Effector memory CD8-positive, alpha-beta T cell (primary cell): ENCODE measurements at places on chromosomes 13 and 19.

DNA sequence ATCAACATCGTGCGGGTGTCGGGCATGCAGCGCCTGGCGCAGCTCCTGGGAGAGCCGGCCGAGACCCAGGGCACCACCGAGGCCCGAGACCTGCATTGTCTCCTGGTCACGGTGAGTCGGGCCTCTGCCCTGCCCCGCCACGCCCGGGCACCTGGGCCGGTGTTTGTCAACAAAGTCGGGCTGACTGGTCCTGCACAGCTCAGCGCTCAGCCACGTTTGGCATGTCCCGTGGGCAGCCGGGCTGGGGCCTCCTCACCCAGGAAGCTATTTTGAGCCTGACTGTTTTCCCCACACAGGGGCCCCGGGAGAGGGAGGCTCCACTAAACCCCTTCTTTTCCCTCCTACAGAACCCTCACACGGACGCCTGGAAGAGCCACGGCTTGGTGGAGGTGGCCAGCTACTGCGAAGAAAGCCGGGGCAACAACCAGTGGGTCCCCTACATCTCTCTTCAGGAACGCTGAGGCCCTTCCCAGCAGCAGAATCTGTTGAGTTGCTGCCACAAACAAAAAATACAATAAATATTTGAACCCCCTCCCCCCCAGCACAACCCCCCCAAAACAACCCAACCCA lies 1.3 kb downstream of the GADD45B start:
- H3K4me1 ChIP-seq = peaks cover 30% of the 10 kb centered on the region
- H3K27ac ChIP-seq = peak overlapping the region; percentile 99
- DNase-seq = no peak
- peaks cover 56% of the 10 kb centered on the region for H3K36me3 ChIP-seq
- no peaks in the 10 kb centered on the region for H3K27me3 ChIP-seq

GRCh38 chr13:104593693-104594092 lies 1527.5 kb upstream of the SLC10A2 start:
- DNase-seq = no peak
- H3K4me1 ChIP-seq = no peaks in the 10 kb centered on the region
- H3K27me3 ChIP-seq = no peaks in the 10 kb centered on the region
- H3K4me3 ChIP-seq = no peak overlapping the region
- H3K36me3 ChIP-seq = no peaks in the 10 kb centered on the region

DNA sequence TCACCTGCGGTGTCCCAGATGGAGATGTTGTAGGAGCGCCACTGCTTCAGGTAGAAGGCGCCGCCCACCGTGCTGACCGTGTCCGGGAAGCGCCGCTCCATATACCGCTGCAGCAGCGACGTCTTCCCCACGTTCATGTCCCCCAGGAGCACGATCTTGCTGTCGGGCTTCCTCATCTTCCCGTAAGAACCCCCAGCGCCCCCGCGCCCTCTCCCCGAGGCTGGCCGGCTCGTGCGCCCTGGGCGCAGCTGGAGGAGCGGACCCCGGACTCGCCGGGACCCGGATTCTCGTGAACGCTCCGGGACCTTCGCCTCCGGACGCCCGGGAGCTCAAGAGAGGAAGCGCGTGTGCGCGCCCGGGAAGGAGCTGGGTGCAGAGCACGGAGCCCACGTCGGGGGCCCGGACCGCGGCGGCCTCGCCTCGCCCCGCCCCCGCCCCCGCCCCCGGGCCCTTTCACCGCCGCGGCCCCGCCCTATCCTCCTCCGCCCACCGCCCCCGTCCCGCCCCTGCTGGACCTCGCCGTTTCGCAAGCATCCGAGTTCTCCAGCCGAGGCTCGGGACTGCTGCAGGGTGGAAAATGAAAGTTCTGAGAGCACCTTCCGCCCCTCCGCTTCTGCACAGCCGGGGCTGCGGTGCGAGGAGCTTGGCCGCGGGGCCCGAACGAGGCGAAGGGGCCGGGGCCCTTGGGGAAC lies at the start of gene RAB20:
Gene RAB20 (minus strand): TSS at position 379 of the 692 bp plus-strand sequence. CDS start 203 bp downstream, at position 176.
- peak within 1 kb of the TSS; percentile 90 for H3K4me3 ChIP-seq
- peak; percentile 28 for DNase-seq
- peaks cover 18% of the 10 kb centered on the region for H3K27me3 ChIP-seq
- peaks cover 18% of the 10 kb centered on the region for H3K4me1 ChIP-seq

GRCh38 chr19:10966809-10967208 lies 6.0 kb downstream of the SMARCA4 start:
- H3K36me3 ChIP-seq = peaks cover 4% of the 10 kb centered on the region
- H3K4me3 ChIP-seq = no peak overlapping the region
- peaks cover 45% of the 10 kb centered on the region for H3K4me1 ChIP-seq
- H3K27me3 ChIP-seq = no peaks in the 10 kb centered on the region
- no peak for DNase-seq

DNA sequence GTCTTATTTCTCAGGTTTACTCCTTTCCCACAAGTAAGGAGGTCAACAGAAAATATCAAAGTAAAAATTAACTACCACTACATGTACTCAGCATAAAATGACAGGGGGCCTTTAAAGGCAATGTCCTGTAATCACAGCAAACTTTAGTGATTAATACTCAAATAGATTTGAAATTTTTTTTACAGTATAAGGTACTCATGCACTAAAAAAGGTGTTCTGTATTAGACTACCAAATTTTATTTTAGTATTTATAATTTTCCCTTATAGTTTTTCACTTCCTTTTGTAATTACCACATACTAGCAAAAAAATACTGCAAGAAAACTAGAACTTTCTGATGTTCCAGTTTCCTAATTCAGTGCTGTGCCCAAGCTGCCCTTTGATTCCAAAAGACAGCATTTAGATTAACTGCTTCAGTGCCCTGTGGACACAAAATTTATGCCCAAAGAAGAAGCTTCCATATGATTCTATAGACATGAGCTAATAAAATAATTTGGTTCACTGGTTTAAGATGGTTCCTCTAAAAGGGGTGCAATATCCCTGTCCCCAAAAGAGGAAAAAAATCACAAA lies 70.6 kb downstream of the KLF12 start:
- peaks cover 5% of the 10 kb centered on the region for H3K36me3 ChIP-seq
- H3K4me3 ChIP-seq = peak overlapping the region; percentile 91
- H3K27me3 ChIP-seq = no peaks in the 10 kb centered on the region
- no peak for DNase-seq
- H3K4me1 ChIP-seq = peaks cover 71% of the 10 kb centered on the region
- H3K27ac ChIP-seq = peak overlapping the region; percentile 82

DNA sequence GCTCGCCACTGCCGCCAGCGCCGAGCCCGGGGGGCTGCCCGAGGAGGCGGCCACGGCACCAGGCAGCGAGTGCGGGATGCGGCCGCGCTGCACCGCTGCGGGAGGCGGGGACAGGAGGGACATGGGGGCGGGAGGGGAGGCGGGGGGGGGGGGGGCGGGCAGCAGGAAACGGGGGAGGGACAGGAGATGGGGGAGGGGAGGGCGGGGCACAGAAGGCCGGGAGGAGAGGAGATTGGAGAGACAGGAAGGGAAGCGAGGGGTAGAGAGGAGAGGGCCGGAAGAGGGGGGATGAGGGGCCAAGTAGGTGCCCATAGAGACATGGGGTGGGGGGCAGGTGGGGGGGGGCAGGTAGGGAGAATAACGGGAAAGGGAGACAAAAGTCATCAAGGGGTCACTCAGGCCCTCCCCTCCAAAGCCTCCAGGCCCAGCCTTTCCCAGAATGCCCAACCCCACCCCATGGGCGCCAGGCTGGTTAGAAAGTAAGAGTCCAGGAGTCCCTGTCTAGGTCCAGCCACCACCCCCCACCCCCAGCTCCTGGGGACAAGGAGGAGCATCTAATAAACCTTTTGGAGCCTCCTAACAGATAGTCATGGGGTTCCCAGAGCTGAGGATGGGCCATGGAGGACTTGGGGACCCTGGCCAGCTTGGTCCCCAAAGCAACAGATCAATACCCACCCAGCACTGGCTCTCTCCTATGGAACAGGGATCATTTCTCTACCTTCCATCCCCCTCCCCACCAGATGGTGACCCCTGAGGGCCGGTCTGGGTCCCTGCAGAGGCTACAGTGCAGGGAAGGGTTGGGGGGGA lies 9.5 kb downstream of the NR2F6 start:
- H3K36me3 ChIP-seq = peaks cover 9% of the 10 kb centered on the region
- peak overlapping the region; percentile 80 for H3K4me3 ChIP-seq
- H3K27me3 ChIP-seq = no peaks in the 10 kb centered on the region
- no peak for DNase-seq
- H3K4me1 ChIP-seq = peaks cover 6% of the 10 kb centered on the region
- H3K27ac ChIP-seq = no peak overlapping the region

- DNase-seq = no peak
- peaks cover 3% of the 10 kb centered on the region for H3K36me3 ChIP-seq
- peaks cover 21% of the 10 kb centered on the region for H3K4me1 ChIP-seq
- no peak overlapping the region for H3K27ac ChIP-seq
- H3K4me3 ChIP-seq = no peak overlapping the region
Observed at GRCh38 chr13:77732287-77732686, 34.8 kb downstream of the SLAIN1 start.

GRCh38 chr19:45496349-45496953 lies 396 bp downstream of the RTN2 start:
- H3K4me1 ChIP-seq = peaks cover 34% of the 10 kb centered on the region
- peaks cover 23% of the 10 kb centered on the region for H3K36me3 ChIP-seq
- H3K27ac ChIP-seq = peak overlapping the region; percentile 90
- peaks cover 8% of the 10 kb centered on the region for H3K27me3 ChIP-seq

DNA sequence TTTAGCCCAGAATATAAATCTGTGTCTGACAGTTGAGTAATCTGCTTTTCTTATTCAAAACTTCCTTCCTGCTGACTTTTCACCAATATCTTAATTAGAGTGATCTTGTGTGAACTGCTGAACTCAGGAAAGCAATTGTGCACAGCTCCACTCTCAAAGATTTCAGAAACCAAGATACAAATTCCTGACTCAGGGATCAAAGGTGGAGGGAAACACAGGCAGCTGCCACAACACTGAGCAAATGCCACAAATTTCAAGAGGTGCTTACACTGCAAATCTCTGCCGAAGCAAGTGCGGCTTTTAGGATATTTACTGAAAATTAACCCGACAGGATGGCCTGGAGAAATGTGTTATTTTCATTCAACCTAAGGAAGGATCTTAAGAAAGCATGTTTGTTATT lies 111.4 kb downstream of the STOML3 start:
- no peaks in the 10 kb centered on the region for H3K4me1 ChIP-seq
- no peak for DNase-seq
- no peak overlapping the region for H3K4me3 ChIP-seq
- no peak overlapping the region for H3K27ac ChIP-seq
- peaks cover 3% of the 10 kb centered on the region for H3K27me3 ChIP-seq

GRCh38 chr19:56110515-56111448 lies 10.3 kb downstream of the ZNF787 start:
- no peaks in the 10 kb centered on the region for H3K27me3 ChIP-seq
- H3K27ac ChIP-seq = peak overlapping the region; percentile 93
- H3K4me1 ChIP-seq = peaks cover 46% of the 10 kb centered on the region
- no peak for DNase-seq

DNA sequence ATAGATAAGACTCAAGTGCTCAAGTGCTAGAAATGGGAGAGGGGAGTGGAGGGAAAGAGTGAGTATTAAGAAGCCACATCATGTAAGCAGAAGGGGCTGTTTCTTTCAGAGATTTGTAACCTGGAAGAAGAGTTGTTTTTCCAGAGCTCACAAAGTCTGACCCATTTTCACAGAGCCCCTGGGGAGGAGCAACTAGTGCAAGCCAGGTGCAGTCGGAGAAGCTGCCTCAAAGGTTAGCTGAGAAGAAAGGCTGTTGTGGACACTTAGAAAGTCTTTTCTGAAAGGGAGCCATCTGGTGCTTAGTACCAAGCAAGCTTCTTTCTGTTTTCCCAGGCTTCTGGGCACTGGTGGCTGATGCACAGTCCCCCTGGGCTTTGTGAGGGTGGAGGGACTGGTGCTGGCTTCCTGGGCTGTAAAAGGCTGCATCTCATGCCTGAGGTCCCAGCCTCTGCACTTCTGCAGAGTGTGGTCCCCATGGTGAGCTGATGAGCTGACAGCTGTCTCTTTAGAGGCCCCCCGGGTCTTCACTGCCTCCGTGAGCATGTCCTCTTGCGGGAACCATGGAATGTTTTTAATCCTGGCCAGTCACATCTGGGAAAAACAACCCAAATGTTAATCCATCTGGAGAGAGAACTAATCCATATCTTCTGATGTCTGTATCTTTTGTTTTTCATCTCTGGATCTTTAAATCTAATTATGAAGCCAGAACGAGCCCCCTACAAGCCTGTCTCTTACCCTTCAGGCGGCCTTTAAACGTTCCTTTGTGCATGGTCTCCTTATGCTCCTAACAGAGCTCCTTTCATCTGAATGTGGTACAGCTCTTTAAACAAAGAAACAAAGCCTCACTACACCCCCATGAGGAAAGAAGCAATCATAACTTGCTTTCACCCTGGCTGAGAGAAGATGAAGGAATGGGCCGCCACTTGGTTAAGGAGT lies 40.2 kb downstream of the OLFM4 start:
- H3K27me3 ChIP-seq = no peaks in the 10 kb centered on the region
- no peak for DNase-seq
- no peak overlapping the region for H3K27ac ChIP-seq
- H3K36me3 ChIP-seq = no peaks in the 10 kb centered on the region

DNA sequence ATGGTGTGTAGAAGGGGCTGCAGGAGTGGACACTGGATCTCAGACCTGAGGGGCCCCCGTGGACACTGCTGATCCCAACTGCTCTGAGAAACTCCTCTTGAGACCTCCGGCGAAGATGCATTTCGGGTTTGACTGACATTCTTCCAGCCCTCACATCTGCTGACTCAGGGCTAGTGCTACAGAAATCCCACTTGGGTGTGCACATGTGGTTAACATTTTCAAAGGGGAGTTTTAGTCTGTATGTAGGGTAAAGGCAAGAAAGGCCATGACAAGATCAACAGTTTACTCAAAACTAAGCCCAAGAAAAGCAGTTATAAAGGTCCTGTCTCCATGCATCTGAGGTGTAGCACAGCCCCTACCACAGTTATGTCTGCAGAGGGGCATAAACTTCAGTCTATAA lies 31.2 kb downstream of the DLEU7 start:
- no peak for DNase-seq
- no peaks in the 10 kb centered on the region for H3K27me3 ChIP-seq
- no peaks in the 10 kb centered on the region for H3K4me1 ChIP-seq
- H3K36me3 ChIP-seq = no peaks in the 10 kb centered on the region

GRCh38 chr19:46471116-46471733 lies at the start of gene PNMA8A:
TSS of gene PNMA8A (minus strand) at chr19:46471563. CDS start at chr19:46471035, 528 bp downstream.
- peaks cover 2% of the 10 kb centered on the region for H3K4me1 ChIP-seq
- no peak within 1 kb of the TSS for H3K27ac ChIP-seq
- H3K36me3 ChIP-seq = no peaks in the 10 kb centered on the region
- no peak within 1 kb of the TSS for H3K4me3 ChIP-seq
- H3K27me3 ChIP-seq = peaks cover 47% of the 10 kb centered on the region
- DNase-seq = no peak

DNA sequence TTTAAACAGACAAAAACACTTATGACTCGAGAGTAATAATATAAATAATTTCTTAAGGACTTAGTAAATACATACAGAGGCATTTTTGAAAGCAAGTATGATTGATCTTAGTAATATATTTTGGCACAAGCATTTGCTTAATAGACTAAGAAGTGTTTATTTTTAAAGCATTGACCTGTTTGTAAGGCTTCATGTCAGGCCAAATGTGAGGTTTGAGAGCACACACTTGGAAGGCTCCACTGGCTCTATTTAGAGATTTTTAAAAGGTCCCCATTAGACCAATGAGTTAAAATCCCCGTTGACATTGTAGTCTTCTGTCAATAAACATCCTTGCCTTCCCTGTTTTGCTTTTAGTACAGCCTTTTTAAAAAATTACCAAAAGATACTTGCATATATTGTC lies 50.4 kb downstream of the ATP8A2 start:
- H3K36me3 ChIP-seq = no peaks in the 10 kb centered on the region
- H3K27me3 ChIP-seq = peaks cover 20% of the 10 kb centered on the region
- no peak overlapping the region for H3K27ac ChIP-seq
- H3K4me1 ChIP-seq = no peaks in the 10 kb centered on the region
- H3K4me3 ChIP-seq = no peak overlapping the region

GRCh38 chr19:35797663-35798062 lies 15.0 kb downstream of the PRODH2 start:
- peaks cover 6% of the 10 kb centered on the region for H3K4me1 ChIP-seq
- no peak overlapping the region for H3K4me3 ChIP-seq
- no peak overlapping the region for H3K27ac ChIP-seq
